ENCODE measurements at places on chromosomes 11 and 22.

GRCh38 chr11:358129-358800 is 11.0 kb upstream of the B4GALNT4 start:
- no peak for DNase-seq

DNA sequence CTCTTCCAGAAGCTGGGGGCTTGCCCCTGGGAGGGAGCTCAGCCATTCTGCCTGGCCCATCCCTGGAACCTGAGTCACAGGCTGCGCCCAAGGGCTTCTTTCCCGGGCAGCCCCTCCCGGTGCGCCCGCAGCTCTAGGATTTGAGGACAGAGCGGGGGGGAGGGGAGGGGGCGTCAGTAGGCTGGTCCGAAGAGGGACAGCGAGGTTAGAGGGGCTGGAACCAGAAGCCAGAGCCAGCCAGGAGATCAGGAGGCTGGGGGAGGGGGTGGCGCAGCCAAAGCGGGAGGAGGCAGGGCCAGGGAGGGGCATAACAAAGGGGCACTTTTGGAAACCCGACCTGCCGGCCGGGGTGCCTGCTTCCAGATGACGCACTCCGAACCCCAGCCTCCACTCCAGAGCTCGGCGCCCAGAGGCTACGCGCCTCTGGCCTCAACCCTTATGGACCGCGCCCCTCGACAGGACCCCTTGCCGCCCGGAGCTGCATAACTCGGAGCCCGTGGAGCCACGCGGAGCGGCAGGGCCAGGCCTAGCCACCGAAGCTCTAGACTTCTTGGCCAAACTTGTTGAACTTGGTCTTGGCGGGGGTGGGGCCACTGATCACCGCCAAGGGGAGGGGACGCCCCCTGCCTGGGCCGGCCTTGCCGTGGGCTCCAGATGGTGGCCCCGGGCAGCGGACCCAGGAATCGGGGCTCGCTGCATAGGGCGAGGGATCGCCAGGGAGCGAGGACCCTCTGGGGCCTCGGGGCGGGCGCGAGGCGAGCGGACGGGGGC is 744 bp downstream of the PACSIN3 start:
- no peak for DNase-seq

DNA sequence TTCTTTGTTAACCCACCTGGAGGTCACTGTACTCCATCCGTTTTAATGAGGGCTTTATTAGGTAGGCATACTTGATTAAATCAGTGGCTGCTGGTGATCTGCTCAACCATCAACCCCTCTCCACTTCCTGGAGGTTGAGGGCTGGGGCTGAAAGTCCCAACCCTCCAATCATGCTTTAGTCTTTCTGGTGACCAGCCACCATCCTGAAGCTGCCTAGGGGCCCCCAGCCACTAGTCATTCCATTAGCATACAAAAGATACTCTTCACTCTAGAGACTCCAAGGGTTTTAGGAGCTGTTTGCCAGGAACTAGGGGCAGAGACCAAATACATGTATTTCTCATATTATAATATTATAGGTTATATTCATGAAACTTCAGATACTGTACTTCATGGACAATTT is 13.5 kb downstream of the DNAJC24 start:
- no peak for DNase-seq

- no peak for DNase-seq
Observed at GRCh38 chr11:2482745-2483144, 37.9 kb downstream of the KCNQ1 start.

DNA sequence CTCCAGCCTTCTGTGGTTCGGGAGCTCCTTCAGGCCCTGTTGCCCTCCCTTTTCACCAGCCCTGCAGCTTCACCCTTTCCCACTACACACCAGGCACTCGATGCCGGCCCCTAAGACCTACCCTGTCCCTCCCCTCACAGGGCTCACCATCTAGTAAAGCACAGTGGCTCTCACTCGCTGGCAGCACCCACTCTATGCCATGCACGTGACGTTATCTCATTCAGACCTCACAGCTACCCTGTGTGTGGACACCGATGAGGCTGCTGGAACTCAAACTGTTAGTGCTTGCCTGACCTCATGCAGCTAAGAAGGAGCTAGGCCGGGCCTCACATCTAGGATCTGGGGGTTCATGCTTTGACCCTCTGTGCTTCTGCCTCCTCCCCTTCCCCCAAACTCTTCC is 45.5 kb downstream of the SCN3B start:
- DNase-seq = no peak

DNA sequence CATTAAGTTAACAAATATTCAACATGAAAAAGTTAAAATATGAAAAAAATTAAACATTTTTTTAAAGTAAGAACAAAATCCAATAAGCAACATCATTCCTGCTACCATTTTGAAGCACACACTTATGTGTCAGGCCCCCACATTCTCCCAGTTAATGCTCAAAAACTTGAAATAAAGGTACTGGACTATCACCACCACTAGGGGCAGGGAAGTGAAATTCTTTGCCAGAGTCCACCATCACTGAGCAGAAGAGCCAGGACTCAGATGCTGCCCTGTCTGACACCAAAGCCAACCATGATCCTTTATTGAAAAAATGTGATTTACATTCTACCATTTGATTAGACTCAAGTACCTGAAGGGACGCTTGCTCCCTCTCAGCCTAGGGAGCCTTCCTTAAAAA is 39.1 kb downstream of the PITPNB start:
- DNase-seq = no peak

DNA sequence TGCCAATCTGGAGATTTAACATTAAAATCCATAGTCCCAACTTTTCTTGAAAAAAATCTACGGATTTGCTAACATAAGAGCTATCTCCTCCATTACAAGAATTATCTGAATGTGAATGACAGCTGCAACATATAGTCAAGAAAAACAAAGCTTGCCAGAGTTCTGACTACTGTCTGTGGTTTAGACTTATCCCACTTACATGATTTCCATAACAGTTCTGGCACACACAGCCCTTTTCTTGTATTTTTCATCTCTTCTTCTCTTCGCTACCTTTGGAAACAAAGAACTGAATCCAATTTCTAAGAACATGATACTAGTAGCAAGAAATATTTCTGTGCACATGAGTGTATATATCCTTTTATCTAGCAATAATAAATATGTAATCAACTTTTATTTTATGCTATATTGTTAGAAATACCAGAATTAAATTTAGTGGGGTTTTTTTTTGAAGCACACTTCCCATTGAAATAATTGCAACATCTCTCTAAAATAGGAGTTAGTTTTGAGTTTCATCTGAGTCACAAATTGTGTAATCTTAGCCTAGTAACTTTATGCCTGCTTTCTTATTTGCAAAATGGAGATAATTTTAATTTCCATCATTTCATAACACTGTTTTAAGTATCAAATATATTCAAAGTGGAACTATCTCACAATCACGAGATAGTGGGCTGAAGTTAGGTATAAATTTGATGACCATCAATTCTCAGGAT is 1217.6 kb downstream of the JRKL start:
- no peak for DNase-seq

GRCh38 chr11:111176603-111177002 is 68.9 kb upstream of the POU2AF2 start:
- no peak for DNase-seq

DNA sequence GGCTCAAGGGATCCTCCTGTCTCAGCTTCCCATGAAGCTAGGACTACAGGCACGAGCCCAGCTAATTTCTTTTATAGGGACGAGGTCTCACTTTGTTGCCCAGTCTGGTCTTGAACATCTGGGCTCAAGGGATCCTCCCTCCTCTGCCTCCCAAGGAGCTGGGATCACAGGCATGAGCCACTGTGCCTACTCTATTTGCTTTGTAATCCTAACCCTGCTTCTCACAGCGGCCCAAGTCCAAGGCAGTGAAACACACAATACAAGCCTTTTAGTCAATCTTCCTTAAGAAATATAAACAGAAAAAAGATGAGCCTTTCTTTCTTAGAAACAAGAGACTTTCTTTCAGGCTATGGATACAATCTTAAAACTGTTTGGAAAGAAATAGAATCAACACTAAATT is 115.2 kb upstream of the SORL1-AS1 start:
- no peak for DNase-seq

DNA sequence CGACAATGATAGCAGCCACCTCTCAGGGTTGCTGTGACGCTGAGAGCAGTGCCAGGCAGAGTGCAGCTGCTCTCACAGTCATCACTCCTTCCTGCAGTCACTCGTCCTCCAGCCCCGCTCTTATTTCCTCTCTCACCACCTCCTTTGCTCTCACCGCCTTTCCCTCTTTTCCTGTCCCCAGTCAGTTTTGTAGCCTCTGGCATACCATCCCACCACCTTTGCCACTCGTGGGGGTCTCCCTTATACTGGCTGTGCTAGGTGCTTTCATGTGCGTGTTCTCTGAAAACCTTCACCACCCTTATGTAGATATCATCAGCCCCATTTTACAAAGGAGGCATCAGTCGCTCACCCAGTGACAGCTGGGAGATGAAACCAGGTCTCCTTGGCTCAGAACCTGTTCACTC is 19.3 kb upstream of the ST3GAL4 start:
- no peak for DNase-seq

DNA sequence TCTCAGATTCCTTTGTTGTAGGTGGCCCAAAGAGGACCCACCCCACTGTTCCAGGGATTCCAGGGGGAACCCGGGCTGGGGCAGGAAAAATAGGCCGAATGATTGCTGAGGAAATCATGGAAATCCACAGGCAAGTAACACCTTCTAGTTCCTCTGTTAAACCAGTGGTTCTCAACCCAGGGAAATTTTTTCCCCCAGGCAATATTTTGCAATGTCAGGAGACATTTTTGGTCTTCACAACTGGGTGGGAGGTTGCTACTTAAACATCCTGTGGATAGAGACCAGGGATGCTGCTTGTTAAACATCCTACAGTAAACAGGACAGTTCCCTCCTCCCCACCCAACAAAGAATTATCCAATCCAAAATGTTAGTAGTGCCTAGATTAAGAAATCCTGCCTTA is 84.7 kb downstream of the BTBD10 start:
- no peak for DNase-seq

GRCh38 chr22:42299586-42300258 is 29.3 kb upstream of the TCF20 start:
- peak; percentile 50 for DNase-seq

- no peak for DNase-seq
Observed at GRCh38 chr22:42651134-42651533, 1.9 kb upstream of the CYB5R3 start.

- DNase-seq = no peak
Observed at GRCh38 chr11:69656536-69657455, 15.8 kb downstream of the CCND1 start.

DNA sequence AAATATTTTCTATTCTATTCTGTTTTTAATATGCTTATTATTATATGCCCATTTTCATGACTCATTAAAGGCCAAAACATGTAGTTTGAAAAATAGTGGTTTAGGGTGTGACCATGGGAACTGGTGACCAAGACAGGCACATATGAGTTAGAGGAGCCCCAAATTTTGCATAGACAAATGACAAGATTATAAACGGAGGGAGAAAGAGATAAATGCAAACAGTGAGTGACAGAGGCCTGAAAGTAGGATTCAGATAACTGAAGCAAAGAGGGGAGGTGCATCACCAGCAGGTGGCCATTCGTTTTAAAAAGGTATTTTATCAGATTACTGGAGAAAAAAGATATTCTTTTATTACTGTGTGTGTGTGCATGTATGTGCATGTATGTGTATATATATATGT is 391.5 kb upstream of the CHORDC1 start:
- DNase-seq = no peak

- no peak for DNase-seq
Observed at GRCh38 chr22:38967451-38968450, 10.3 kb downstream of the APOBEC3A start.

DNA sequence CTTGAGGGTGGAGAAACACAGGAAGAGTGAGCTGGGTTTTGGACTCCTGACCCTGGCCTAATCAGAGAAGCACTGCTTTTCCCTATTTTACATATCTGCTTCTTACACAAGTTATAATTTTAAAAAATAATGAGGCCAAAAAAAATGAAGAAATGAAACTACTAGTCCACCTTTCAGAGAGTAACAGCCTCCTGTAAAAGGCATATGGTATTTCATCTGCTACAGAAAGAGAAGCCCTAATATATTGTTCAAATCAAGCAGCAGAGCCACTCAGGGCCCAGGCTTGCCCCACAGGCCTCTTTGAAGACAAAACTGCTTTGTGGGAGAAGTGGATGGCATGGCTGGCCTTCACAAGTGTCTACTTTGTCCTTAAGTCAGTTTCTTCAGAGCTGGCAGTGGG is 10.0 kb downstream of the DIXDC1 start:
- DNase-seq = no peak

DNA sequence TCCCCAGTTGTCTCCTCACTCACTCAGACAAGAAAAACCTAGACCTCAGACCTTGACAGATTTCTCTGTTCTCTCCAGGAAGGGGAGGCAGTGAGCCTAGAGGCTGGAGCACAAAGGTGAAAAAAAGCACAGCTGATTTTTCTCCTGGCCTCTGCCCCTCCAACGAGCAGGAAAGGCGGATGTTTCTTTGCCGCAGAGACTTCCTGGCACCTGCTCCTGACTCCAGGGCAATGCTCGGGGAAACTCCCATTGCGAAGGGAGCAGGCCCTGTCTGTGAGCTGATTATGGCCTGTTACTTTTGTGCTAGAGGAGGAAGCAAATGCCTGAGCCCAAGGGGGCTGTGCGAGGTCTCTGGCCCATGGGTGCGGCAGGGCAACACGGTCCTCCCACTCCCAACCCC is 25.4 kb downstream of the MS4A10 start:
- DNase-seq = no peak

- no peak for DNase-seq
Observed at GRCh38 chr22:29004647-29005371, 56.8 kb downstream of the C22orf31 start.

DNA sequence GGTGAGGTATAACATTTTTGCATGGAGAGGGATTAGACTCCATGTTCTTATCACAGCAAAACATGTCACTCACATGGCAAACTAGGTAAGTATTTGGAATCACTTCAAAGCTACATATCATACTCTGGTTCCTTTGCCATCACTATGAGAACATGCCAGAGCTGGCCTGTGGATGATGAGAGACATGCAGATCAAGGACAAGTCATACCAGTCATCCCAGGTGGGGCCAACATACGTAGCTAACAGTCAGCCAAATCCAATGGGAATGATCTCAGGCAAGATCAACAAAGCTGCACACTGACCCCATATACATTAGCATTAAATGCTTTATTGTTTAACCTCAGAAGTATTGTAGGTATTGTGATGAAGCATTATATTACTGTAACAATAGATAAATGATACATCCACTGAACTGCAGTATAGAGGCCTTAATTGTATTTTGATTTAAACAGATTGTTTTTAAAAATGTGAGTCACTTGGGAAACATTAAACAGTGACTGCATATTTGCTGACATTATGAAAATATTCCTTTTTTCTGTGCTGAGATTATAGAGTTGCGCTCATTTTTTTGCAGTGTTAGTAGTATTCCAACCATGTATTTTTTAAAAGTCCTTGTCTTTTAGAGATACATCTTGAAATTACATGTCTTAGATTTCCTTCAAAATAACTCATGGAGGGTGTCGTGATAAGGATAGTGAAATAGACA is 37.3 kb upstream of the ARL14EP start:
- no peak for DNase-seq

DNA sequence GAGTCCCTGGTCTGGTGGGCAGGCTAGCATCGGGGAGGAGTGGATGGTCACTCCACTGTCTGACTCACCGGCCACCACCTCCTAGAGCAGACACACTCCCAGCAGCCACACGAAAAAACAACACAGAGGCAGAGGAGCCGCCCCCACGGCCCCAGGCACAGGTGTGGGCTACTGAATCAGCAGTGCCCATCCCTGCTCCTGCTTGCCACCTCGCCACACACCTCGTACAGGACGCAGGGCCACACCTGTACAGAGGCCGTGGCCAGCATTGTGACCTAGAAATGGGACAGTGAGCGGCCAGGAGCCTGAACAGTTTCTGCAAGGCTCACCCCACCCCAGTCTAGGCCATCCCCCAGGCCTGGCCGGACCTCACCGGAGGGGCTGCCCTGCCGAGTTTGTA is 14.0 kb downstream of the TRIM29 start:
- no peak for DNase-seq
